ENCODE measurements at places on chromosomes 2 and 18.

- no peak for DNase-seq
These were observed 22.8 kb upstream of the ADNP2 start for GRCh38 chr18:80086281-80086680.

- DNase-seq = no peak
These were observed 65.1 kb downstream of the MBP start for GRCh38 chr18:77067291-77068061.

GRCh38 chr2:232571026-232571474 is 20.6 kb downstream of the EIF4E2 start:
- DNase-seq = no peak

DNA sequence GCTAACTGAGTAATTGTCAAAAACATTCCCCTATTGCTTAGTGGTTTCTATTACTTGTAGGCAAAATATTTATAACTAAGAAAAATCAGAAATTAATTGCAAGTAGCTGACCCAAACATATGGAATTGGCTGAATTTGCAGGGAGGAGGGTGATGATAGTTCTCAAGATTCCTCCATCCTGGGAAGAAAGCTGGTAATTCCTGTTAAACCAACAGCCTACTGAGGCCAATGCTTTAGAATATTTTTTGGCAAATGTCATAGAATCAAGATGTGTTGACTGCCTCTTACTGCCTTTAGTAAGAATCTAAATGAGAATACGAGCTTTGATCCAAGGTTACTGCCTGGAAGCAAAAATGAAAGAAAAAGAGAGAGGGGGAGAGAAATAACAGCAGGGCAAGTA is 120.0 kb downstream of the COL6A3 start:
- DNase-seq = no peak

- DNase-seq = no peak
These were observed 36.0 kb downstream of the CDK15 start for GRCh38 chr2:201842131-201842860.

DNA sequence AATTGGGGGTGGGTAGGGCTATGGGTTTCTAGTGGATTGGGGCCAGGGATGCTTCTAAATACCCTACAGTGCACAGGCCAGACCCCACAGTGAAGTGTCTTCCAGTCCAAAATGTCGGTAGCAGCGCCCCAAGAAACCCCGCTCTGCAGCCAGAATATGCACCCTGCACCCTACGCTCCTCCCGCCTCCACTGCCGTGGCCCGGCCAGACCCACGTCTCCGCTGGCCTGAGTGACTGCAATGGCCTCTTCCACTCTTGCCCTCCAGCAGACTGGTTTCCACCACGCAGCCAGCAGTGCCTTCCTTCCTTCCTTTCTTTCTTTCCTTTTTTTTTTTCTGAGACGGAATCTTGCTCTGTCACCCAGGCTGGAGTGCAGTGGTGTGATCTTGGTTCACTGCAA is 91.4 kb upstream of the TAF1B start:
- DNase-seq = no peak

DNA sequence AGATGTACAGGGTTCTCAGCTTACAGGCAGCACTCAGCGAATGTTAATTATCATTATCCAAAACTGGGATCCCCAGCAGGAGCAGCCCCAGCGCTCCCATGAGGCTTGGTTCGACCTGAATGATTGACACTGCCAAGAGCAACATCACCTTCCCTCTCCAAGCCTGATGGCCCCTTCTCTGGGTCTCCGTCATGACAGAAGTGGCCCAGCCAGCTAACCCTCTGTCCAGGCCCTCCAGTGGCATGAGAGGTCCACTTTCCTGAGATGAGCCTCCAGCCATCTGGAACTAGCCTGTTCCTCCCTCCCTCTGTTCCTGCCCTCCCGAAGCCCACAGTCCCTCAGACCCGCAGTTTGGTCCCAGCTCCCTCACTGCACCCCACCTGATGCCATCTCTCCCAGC is 97.0 kb upstream of the RAB6C start:
- no peak for DNase-seq

DNA sequence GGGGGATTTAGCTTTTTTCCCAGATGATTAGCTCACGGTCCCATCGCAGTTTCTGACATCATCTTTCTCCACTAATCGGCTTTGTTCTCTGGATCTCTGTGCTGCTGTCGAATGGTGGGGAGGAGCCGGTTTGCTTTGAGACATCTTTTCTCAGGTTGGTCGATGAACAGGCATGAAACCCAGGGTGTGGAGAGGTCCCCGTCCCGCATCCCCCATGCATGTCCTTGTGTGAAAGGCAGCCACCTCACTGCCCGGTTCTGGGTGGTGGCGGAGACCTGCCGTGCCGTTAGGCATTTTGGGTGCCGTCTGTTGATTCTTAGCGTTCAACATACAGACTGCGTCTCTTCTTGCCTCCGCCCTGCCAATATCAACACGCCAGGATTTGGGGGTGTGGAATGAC is 57.8 kb downstream of the CTDP1 start:
- no peak for DNase-seq
